HFFc6 (cell line): ENCODE measurements at places on chromosomes 6 and 20. TPM values are rescaled to one million over a fixed set of nuclear protein-coding genes. Genes with fewer than 3 reads are reported as not detected.
A peak's percentile ranks its signal among the peaks of the same experiment; 100 is the strongest.

DNA sequence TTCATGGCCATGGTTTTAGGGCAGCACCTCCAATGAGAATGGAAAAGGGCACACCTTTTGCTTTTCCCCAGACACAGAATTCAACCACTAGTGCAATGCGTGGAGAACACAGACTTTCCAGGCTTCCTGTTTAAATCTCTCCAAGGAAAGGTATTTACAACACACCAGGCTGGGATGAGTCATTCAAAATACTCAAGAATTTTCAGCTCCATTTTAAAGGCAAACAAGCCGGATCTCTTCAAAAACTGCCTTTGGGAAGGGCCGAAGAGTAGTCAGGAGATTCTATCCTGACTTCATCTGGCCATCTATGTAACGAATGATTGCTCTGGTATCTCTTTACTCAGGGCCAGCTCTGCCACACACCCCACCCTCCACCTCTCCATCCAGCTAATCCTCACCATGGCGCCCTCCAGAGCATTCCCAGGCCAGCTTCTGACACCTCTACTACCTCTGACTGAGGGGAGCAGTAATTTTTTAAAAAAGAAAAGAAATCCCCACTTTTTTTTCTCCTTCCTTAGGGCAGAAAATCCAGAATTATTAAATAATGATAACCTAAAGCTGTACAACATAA lies 254.6 kb downstream of the LY86 start:
- peaks cover 5% of the 10 kb centered on the region; the same call in 1 of the 2 replicates for H3K27me3 ChIP-seq
- peak; percentile 26 for DNase-seq
- no peak overlapping the region for H3K4me3 ChIP-seq
- peaks cover 27% of the 10 kb centered on the region; the same call in 1 of the 2 replicates for H3K4me1 ChIP-seq
- H3K36me3 ChIP-seq = no peaks in the 10 kb centered on the region; the same call in 1 of the 2 replicates
- peak overlapping the region; percentile 43; the same call in 1 of the 2 replicates for H3K27ac ChIP-seq

GRCh38 chr20:33359399-33360261 lies 41.7 kb downstream of the CDK5RAP1 start:
- no peak overlapping the region for H3K27ac ChIP-seq
- H3K27me3 ChIP-seq = no peaks in the 10 kb centered on the region; the same call in 1 of the 2 replicates
- no peak for DNase-seq
- peaks cover 14% of the 10 kb centered on the region for H3K4me1 ChIP-seq
- H3K36me3 ChIP-seq = peaks cover 37% of the 10 kb centered on the region

DNA sequence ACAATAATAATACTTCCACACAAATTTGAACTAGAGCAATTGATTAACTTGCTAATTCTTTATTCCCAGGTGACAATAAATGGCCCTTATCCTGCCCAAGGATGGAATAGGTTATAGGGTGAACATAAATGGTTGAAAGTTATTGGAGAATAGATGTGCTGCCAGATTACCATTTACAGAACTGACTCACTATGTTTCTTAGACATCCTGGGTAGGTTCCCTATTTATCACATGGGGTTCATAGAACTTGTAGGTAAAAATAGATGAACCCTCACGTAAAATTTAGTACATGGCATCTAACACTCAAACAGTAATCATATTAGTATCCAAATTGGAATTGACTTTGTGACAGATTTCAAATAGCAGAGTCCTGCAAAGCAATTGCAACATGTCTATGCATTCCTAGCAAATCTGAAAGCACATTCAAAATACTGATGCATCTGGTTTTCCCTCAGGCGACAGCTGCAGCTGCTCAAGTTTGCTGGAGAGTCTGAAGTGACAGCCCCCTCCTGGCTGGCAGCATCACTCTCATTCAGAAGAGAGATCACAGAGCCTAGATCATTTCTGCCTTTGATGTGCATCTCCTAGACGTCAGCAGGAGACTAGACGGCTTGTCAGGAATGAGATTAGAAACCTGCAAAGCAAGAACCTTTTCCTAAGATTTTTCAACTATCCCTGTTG lies 80.2 kb upstream of the RNF217 start:
- H3K4me1 ChIP-seq = peaks cover 40% of the 10 kb centered on the region
- H3K36me3 ChIP-seq = no peaks in the 10 kb centered on the region
- 0 out of 2 replicates have a peak, but pooled peaks cover 2% of the 10 kb centered on the region for H3K27me3 ChIP-seq
- H3K4me3 ChIP-seq = peak overlapping the region; percentile 78
- peak; percentile 39 for DNase-seq

DNA sequence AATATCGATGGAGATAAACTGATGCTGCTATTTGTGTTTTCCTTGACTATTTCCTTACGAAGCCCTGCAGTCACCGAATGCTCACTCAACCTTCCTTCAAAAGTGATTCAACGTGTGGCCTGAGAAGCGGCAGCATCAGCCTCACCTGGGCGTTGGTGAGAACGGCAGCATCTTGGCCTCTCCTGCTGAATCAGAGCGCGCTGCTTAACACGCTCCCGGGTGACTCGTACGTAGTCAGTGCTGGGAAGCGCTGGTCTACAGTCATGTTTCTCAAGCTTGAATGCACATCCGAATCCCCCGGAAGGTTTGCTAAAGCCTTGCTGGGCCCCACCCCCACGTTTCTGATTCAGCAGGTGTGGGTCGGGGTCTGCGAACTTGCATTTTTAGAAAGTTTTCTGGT lies 214.1 kb upstream of the RREB1 start:
- no peaks in the 10 kb centered on the region for H3K36me3 ChIP-seq
- no peaks in the 10 kb centered on the region for H3K4me1 ChIP-seq
- H3K4me3 ChIP-seq = no peak overlapping the region
- DNase-seq = no peak
- H3K27me3 ChIP-seq = peaks cover 3% of the 10 kb centered on the region

GRCh38 chr6:134315189-134315588 lies 2.7 kb downstream of the SGK1 start:
- no peak overlapping the region for H3K4me3 ChIP-seq
- H3K27ac ChIP-seq = no peak overlapping the region
- peaks cover 4% of the 10 kb centered on the region for H3K27me3 ChIP-seq

Gene HLA-DOA
- total RNA-seq = not detected in 3 replicates

Gene LYRM4
- total RNA-seq = 32.1 to 36.3 TPM (median 32.9 TPM) in 3 replicates

Gene CALHM4
- total RNA-seq = not detected in 2 replicates

Gene CNBD2
- total RNA-seq = 2.0 and 2.5 TPM in 2 replicates

Gene DEFB115
- total RNA-seq = not detected in 3 replicates
